ENCODE measurements at places on chromosomes 4 and X. TPM values are rescaled to one million over a fixed set of nuclear protein-coding genes. Genes with fewer than 3 reads are reported as not detected.

GRCh38 chr4:793093-793861, 32.7 kb downstream of the CPLX1 start:
- DNase-seq: no peak

TMEM47 gene
- 24.4 TPM for total RNA-seq

DNA sequence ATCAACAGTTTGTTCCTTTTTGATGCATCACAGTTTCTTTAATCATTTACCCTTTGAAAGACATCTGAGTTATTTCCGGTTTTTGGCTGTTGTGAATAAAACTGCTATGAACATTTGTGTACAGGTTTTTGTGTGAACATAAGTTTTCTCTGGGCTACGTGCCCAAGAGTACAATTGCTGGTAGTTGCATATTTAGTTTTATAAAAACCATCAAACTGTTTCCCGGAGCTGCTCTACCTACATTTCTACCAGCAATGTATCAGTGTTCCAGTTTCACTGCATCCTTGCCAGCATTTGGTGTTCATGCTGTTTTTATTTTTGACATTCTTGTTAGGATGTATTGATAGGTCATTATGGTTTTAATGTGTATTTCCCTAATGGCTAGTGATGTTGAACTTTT, 17.3 kb downstream of the KDM6A start:
- DNase-seq: no peak

MAGEA9B gene
- not detected for total RNA-seq

DNA sequence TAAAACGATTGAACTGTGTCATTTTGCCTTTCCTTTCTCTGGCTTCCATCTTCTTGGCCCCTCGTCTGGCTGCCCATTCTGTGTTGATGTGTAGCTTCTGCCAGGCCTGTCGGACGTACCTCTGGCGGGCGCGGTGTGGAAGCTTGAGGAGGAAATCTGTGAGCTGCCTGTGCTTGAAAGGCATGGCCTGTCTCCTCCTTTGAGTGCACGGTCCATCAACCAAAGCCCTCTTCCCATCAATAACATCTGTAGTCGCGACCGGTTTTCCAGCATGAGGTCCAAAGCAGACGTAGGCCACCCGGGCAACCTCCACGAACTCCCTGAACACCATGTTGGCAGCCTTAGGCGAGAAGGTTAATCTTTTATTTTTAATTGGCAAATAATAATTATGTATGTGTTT, 202.7 kb downstream of the CRLF2 start:
- no peak for DNase-seq

CC2D2A gene
- total RNA-seq: 9.6 TPM

DNA sequence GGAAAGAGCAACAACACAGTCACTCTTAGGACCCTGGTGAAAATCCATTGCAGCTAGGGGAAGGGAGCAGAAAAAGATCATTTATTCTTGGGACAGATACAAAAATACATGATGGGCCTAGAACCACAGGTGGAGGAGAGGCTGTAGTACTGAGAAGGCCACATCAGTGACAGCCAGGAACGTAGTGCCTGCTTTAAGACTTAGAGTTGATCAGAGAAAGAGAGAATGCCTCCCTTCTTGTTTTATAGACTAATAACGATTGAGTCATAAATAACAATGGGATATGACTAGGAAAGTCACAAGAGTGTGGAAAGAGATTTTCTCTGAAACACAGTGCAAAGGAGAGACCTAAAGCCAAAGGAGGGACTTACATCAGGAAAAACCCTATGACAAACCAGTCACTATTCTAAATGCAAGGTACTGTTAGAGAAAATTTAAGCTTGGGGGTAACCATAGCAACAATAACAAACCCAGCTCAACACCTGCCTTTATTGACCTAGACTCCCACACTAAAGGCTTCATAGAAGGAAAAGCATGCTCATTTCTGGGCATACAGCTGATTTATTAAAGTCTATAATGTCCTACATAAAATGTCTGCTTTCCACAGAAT, 1015.0 kb upstream of the GRID2 start:
- no peak for DNase-seq

- DNase-seq: no peak
Measured at GRCh38 chr4:186827534-186827897, 103.9 kb upstream of the FAT1 start.

DNA sequence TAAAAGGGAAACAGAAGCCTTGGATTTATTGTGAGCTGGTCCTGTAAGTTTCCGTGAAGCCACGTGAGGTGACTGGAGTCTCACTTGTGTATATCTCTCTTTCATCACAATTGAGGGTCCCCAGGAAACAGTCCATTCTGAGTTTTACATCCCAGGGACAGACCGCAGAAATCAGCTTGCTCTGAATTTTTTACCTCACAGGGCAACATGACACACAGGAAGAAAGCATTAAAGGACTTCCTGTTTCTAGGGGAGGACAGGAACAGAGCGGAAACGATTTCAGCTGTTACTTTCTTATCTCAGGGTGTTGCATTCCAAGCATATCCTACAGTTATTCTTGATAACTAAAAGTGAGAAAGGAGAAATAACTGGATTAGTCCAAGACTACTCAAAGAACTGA, 553.5 kb downstream of the TRAM1L1 start:
- DNase-seq: no peak

- no peak for DNase-seq
Measured at GRCh38 chr4:21656832-21657231, 291.7 kb downstream of the KCNIP4 start.

CSAG1 gene
- not detected for total RNA-seq

GRCh38 chrX:94252211-94252610, 578.2 kb downstream of the FAM133A start:
- no peak for DNase-seq

GRCh38 chr4:35649778-35650177, 594.5 kb downstream of the ARAP2 start:
- no peak for DNase-seq

GRCh38 chr4:145839151-145839550, 99.5 kb downstream of the ZNF827 start:
- DNase-seq: no peak

DNA sequence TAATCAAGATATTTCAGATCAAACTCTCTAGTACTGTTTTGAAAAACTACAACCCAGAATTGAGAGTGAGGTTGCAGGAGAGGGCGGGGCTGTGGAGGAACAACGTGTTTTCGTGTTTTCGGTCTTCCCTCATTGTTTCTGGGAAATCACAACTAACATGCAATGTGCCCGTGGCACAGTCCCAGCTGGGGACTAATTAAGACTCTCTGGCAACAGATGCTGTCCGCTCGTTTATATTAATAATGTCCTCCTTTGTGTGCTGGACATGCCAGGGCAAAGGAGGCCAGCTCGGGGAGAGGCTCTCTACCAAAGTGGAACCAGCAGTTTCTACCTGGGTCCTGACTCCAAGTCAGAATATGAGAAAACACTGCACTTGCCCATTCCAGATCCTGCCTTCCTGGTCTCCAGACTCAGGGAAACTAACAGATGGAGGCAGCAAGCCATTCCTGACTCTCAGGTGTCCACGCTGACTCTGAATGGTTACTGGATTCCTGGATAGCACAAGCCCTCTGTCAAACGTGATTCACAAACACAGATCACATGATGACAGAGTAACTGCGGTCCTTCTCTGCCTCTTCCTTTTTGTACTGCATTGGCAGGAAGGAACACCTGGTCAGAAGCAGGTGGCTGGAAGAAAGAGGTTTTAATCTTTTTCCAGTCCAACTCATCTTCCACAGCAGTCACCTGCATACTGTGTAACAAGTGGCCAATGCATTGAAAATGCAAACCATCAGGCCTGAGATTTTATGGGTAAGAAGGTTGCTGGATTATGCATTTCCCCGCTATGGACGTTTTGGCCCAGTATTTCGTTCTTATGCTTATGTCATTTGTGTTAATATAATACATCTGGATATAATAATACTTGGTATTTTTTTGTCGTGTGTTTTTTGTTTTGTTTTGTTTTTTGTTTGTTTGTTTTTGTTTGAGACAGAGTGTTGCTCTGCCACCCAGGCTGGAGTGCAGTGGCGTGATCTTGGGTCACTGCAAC, 65.0 kb downstream of the COQ2 start:
- DNase-seq: no peak

DNA sequence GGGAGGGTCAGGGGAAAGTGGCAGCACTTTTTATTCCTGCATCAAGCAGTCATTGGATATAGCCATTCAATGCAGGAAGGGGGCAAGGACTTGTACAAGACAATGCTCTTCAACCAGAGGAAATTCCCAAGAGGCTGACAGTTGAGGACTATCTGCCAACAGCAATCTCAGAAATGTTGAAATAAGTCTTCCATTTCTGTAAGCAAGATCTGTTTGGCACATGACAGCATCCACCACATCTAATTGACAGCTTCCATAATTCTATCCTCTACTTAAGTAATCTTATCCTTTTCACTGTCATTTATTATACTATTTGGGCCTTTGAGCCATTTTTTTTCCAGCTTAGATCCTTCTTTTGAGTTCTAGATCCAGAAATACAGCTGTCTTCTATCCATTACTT, 110.7 kb downstream of the CFAP299 start:
- no peak for DNase-seq

DNA sequence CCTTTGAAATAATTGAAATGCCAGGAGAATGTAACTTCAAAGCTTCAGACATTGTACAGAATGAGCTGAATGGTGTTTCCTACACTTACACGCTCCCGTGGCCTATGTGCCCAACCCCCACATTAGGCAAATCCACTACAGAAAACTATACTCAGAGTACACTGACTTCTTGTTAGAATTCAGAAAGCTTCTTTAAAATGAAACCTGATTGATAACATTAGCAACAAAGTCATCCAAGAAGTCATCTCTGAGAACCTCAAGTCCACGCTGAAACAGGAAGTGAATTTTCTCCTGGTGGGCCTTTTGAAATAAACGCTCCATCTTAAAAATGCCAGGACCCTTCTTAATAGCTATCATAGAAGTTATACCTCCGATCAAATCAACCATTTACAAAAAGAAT, 136.3 kb downstream of the TSPAN5 start:
- no peak for DNase-seq

DNA sequence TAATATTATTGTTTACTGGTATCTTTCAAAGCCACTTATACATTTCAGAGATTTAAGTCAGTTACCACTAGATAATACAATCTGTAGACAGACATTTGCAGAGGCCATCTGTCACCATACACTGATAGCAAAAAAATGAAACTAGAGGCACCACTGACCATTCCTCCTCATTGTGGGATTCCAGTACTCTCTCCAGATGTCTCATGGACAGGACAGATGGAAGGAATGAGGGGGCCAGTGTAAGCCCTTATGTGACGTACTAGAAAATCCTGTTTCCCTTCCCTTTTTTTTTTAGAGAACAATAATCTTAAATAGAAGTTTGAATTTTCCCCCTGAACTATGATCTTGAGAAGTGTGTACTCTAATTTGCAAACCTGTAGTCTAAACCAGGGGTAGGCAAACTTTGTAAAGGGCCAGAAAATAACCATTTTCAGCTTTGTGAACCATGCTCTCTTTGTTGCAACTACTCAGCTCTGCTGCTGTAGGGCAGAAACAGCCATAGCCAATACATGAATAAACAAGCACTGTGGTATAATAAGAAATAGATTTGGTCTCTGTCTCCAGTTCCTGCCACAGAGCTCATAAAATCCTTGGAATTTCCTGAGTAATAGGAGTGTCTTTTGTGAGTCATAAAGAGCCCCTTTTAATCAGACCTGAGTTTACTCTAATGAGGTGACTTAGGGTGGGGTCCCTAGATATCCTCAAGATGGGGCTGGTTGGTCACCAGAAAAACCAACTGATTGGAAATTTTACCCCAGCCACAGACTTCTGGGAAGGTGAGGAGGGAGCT, 90.4 kb downstream of the MOSPD2 start:
- DNase-seq: no peak

GRCh38 chrX:111490688-111491087, 20.8 kb upstream of the SERTM2 start:
- no peak for DNase-seq

GRCh38 chr4:4344915-4345527, 41.9 kb upstream of the NSG1 start:
- DNase-seq: no peak

DNA sequence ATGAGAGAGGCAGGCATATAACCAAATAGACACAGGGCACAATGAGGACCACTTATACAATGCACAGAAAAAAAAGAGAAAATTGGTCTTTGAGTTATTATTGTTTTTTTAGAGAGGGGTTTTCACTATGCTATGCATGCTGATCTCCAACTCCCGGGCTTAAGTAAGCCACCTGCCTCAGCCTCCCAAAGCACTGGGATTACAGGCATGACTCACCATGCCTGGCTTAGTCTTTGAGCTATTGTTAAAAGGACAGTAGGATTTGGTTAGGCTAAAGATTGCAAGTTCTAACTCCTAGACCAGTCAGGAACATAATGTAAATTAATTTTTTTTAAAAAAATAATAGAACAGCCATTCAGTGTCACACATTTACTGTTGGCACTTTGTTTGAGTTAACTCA, 340.1 kb downstream of the GPAT3 start:
- DNase-seq: no peak

DNA sequence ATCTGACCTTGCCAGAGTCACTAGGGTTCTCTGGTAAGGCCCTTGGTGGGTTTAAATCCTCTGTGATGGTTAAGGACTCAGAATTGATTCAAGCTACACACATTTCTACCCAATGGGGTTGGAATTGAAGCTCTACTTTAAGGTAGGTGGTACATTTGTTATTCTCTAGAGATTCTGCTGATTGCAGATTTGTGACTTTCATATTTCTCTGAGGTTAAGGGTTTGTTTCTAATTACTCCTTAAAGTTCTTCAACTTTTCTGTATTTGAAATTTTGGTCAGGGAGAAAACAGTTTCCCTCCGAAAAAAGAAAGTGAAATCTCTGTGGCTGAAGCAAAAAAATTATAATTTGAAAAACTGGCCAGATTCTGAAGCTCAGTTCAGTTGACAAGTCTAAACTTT, 25.8 kb upstream of the USP46 start:
- no peak for DNase-seq

DGKK gene
- total RNA-seq: not detected

DNA sequence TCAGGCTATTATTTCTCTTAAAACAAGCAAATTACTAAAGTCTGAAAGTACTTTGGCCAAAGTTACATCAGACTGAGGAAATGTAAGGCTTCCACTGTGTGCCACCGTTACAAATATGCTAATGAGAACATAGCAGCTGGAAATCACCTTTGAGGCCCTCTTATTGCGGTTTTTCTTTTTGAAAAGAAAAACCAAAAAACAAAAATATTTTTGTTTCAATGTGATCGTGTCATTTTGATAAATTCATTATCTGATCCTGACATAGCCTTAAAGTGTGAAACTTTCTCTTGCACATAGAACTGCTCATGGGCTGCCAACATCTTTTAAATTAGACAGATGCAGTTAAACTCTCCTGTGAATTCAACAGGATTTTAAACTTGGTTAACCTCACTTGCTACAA, 2.8 kb upstream of the TIFA start:
- DNase-seq: no peak

- DNase-seq: peak; percentile 73
Measured at GRCh38 chr4:1579901-1580691, 104.0 kb downstream of the FAM53A start.

SLC2A9 gene
- 8.5 TPM for total RNA-seq

PRR32 gene
- total RNA-seq: not detected
